Eye (tissue), 1 donor: ENCODE measurements at places on chromosomes 2 and 18.

- no peak for DNase-seq
Observed at GRCh38 chr2:138493334-138493733, 8.2 kb upstream of the SPOPL start.

DNA sequence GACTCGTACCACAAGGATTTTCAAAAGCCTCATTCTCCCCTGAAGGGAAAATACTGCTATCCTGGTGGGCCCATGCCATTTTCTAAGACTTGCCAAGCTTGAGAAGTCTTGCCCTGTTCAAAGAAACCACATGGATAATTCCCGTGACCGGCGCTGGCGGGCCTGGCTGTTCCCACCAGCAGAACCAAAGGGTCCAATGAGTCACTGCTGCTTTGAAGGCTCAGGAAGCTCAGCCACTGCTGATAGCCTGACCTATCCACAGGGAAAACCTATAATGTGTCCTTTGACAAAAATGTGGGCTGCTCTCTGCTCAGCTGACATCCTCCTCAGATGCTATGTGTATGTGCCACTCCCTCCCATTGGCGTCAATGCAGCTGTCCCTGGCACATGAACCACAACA, 137.9 kb upstream of the RAB12 start:
- no peak for DNase-seq

DNA sequence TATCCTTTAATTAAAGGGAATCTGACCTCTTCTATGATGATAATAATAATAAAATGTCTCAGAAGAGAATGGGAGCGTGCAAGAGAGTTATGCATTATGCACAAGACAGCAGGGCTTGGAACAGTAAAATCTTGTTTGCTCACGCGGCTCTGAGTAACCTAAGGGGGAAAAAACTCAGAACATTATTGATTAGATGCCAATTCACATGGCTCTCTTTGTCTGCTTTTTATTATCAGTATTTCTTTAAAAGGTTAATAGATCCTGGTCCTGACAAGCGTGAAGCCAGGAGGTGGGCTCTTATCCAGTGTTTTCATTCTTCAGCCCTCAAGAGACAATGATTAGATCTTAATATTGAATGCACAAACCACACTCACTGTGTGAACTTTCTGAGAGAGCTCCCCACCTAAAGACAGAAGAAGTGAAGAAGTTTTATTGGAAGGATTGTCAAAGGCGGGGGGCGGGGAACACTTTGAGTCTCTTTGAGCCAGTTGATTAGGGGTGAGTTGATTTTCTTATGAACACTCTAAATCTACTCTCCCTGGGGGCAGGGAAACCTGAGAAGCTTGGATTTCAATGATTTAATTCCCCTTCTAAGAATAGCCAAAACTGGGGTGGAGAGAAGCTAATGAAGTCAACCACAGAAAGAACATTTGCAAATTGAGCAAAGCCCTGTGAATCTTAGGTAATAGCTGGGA, 127.5 kb upstream of the CTAGE1 start:
- peak; percentile 53 for DNase-seq

DNA sequence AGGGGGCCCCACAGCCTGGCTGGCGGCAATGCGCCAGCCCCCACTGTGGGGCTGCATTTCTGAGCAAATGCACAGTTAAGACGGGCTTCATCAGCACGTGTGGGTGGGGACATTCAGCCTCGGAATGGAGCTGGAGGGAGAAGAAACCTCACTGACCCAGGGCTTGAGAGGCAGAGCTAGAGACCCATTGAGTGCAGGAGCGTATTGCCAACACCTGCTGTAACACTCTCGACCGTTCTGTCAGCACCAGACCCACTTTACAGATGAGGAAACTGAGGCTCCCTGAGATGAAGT, 200.9 kb upstream of the RAB6C start:
- no peak for DNase-seq

DNA sequence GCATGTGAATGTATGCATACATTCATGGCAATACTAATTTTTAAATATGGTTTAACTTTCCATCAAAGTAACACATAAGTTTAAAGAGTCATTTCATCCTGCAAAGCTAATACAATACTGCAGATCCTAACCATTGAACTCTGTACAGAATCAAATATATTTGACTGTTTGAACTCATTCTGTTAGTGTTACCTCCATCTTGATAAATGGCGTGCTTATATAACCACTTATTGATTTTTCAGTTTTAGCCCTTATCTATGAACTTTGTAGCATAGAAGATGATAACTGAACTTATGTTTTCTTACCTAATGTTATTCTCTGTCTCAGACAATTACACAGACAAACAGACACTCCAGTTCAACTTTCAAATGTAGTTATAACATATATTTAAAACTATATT, 731.0 kb upstream of the LRATD1 start:
- no peak for DNase-seq

DNA sequence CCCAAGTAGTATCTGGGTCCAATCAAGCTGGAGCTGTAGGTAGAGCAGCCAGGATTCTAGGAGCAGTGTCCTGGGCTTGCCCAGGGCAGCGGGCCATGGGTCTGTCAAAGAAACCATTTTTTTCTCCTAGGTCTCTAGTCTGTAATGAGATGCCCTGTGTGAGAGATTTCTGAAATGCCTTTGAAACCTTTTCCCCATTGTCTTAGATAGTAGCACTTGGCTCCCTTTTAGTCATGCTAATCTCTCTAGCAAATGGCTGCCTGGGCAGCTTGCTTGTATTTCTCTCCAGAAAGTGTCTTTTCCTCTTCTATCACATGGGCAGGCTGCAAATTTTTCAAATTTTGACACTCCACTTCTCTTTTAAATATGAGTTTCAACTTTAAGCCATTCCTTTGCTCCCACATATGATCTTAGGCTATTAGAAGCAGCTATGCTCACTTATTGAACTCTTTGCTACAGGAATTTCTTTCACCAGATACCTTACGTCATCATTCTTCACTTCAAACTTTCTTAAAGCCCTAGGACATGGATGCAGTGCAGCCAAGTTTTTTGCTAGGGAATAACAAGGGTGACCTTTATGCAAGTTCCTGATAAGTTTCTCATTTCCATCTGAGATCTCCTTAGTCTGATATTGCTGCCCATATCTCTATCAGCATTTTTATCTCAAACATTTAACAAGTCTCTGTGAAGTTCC, 890.2 kb upstream of the VRK2 start:
- DNase-seq: no peak

- DNase-seq: no peak
Observed at GRCh38 chr18:36539674-36540231, 242.2 kb downstream of the FHOD3 start.

DNA sequence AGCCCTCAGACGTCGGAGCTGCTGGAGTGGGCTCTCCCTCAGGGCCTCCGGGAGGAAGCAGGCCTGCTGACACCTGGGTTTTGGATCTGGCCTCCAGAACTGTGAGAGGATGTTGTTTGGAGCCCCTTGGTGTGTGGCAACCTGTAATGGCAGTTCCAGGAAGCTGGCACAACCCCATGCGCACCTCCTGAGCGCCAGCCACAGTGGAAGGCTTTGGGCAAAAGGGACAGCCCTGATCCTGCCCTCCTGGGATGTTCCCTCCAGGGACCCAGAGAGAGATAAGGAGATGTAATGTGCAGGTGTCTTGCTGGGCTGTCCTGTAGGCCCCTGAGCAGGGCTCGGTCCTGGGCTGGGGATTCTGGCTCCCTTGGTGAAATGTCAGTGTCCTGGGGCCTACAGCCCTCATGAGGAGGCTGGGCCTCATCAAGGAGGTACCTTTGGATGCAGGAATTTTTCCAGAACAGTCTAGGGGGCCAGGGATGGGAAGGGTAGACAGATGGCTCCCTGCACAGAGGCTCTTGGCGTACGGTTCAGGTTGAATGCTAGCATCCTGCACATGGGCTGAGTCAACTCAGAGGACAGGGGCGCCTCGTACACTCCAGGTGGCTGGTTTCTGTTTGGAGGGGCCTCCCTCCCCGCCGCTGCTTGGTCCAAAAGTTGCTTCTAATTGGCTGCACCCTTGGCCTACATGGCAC, 61.1 kb downstream of the ASB1 start:
- no peak for DNase-seq

DNA sequence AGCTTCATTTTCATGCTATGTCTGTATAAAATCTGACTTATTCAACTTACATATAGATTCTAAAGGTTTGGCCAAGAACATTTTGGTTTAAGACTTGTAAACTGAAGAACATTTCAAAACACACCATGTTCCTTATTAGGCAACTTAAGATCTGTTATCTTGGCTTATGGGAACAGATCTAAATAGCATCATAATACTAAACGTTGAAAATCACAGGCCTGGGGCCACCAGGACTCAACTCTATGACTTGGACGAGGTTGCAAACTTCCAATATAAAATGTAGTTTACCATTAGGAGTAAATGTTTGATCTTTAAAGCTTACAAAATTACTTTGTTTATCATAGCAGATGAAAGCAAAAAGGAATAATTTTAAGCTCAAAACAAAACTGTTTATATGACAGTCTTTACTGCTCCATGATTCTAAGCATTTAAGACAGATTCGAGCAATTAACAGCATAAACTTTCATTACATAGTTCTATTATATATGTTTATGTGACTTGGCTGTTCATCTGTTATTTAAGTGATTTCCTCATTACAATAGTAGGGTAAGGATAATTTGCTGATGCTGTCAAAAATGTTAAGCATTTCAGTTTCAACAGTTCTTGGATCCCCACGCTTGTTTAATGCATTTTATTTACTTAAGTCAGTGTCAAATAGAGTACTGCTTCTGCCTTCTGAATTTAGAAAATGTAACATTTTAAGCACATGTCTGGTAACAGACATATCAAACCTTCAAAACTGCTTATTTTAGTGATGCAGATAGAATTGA, 8.3 kb downstream of the TCF4 start:
- DNase-seq: no peak

DNA sequence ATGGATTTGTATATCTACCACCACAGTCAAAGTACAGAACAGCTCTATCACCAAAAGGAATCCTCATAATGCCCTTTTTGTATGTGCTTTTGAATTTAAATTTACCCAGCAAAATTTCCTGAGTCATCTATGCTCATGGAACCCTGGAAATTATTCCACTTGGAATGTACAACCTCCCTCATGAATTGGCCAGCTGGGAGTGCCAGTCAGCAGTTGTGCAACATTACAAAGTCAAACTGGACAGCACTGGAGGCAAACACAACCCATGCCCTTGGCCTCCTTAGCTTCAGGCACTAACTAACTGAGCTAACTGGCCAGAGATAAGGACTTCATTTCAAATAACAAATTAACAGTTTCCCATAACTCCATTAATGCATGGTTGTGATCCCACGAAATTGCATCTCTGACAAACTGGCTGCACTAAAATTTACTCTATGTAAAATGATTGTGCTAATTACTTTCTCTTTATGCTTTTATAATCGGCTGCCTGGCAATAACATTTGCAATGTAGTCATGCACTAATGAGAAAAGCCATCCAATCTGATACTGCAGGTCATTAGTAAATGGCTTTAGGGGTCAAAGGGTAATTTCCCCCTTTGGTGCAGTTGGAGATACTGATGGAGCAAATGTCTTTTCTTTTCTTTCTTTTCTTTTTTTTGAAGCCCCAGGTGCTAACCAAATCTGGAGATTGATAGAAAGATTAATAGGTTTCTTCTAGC, 270.5 kb downstream of the ACTR3 start:
- no peak for DNase-seq

GRCh38 chr2:184562532-184562931, 35.8 kb upstream of the ZNF804A start:
- no peak for DNase-seq

- DNase-seq: peak; percentile 63
Observed at GRCh38 chr2:82790206-82791021, 1668.7 kb downstream of the SUCLG1 start.

GRCh38 chr2:150156415-150156814, 331.1 kb downstream of the RND3 start:
- no peak for DNase-seq

DNA sequence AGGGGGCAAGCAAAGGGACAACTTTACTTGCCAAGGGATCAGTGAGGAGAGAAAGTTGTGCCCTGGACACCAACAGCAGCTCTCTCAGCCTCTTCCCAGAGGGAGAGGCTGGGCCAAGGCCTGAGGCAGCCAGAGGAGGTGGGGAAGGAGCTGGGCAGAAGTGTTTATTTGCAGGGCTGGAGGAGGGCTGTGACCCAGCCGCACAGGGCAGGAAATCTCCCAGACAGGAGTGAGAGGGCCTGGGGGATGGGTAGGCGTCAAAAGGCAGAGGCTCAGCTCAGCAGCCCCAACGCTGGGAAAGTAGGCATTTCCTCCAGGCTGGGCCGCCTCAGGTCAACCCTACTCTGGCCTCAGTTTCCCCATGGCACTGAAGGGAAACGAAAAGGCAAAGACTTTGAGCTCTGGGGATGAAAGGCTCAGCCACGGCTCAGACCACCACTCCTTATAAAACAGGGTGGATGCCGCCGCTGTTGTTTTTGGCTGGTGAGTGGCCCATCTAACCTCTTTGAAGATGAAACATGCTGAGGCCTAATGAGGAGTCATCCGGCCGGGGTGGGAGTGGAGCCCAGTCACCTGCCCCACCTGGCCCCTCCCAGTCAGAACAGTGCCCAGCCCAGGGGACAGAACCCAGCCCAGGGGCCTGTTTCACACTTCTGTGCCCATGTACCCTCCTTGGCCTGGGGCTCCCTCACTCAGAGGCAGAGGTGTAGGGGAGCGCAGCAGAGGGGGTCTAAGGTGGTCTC, 21.9 kb upstream of the SEMA4C start:
- DNase-seq: no peak

DNA sequence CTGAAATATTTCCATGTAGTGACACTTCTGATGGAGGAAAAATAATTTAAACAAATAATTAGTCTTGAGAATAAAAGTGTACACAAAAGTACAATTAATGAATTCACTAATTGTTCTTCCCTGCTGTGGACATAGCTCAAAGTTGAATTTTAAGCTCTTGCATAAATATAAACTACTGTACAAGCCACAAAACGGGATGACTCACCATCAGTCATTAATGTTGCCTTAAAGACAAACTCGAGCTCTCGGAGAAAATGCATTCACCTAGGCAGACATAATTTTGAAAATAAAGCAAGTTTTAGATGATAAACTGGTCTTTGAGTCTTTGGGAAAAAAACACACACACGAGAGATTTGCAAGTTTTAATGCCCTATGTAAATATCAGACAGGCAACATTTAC, 436.4 kb downstream of the ZNF521 start:
- DNase-seq: no peak

- no peak for DNase-seq
Observed at GRCh38 chr18:51041677-51042352, 11.8 kb downstream of the SMAD4 start.

GRCh38 chr2:4561196-4561595, 857.8 kb downstream of the DCDC2C start:
- peak; percentile 59 for DNase-seq

DNA sequence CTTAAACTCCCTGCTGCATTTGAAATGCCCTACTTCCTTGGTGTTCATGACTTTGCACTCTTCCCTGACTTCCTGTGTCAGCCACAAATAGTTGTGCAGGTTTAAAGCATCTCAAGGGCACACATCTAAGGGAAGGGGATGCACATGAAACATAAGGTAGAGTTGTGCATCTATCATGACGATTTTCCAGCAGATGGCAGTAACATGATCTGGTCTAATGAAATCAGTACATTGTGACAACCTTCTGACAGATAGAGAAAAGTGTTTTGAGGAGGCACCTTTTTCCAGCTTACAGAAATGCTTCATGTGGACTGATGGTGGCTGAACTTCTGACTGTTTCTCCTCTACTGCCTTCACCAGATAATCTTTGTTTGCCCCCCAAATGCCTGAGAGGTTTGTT, 238.9 kb downstream of the XIRP2 start:
- no peak for DNase-seq
